ENCODE measurements at places on chromosomes 7 and 10.

DNA sequence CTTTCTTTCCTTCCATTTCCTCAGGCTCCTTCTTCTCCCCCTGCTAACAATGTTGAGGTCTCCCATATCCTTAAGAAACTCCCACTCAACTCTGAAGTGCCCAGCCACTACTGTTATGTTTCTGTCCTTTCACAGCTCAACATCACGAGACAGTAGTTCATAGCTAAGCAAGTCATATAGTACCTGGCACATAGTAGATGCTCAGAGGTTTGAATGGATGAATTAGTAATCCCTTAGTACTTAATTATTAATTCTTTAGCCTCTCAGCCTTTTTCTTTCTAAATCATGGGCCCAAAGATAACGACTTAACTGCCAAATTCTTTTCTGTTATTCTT, 22.6 kb downstream of the CSGALNACT2 start:
- no peak for DNase-seq

DNA sequence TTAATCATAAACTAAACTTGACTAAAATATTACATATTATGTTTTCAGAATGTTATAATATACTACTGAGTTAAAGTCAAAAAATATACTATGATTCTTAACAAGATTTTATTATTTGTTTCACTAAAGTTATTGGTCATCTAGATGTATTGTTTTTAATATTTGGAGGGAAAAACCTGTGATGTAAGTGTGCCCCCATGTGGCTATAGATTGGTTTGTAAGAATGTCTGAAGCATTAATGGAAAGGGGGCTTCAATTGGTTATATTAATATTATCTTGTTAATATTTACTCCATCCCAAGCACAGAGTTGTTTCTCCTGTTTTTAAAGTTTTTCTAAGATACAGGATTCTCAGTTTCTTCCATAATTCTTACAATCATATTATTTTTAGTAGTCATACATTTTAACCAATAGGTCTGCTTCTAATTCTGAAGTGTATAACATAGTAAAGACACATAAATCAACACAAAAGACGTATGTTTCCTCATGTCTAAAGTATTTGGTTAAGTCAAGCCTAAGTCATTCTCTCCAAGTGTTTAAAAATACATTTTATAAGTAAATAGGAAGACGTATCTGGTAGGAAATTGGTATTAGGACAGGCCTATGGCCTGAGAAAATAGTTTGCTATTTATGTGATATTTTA, 58.0 kb downstream of the GNAT3 start:
- DNase-seq: no peak

DNA sequence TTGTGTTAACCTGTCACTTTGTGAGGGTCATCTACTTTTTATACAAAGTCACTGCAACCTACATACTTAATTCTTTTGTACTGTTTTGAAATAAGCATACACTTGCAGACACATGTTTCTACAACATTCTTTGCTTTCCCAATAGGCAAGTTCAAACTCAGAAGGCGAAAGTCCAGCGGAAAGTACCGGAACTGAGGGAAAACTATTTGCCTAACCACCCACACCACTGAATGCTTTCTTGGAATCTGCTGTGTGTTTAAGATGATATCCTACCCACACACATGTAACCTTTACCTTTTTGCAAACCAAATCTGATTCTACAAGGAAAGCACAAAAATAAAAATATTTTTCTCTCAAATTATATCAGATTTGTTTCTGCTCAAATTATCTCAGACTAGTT, 139.4 kb upstream of the AGR3 start:
- no peak for DNase-seq

- DNase-seq: no peak
These were observed 103.2 kb downstream of the GPR37 start for GRCh38 chr7:124662372-124662771.

GRCh38 chr7:28136885-28137284, 43.7 kb downstream of the JAZF1 start:
- DNase-seq: no peak

GRCh38 chr10:17144032-17144431, 14.4 kb upstream of the CUBN start:
- DNase-seq: no peak

- DNase-seq: no peak
These were observed 155.4 kb downstream of the DYNC1I1 start for GRCh38 chr7:95927756-95928155.

DNA sequence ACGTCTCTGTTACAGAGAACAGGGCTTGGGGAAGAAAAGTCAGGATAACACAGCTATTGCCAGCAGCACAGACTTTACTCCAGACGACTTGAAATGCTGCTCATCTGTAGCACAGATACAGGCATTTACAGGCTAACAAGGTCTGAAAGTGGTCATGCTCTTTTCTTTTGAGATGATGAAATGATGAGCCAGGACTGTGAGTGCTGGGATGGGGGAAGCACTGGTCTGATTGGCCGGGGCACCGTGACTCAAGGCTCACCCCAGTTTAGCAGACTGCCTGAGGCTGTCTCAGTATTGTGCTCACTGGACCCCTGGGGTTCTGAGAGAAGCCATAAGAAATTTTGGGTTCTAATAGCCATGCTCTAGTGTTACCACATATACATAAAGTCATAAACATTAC, 12.4 kb downstream of the SMKR1 start:
- DNase-seq: no peak

- no peak for DNase-seq
These were observed 6.9 kb downstream of the MMD2 start for GRCh38 chr7:4951903-4952636.

- DNase-seq: no peak
These were observed 183.2 kb downstream of the AUTS2 start for GRCh38 chr7:69781412-69781846.

DNA sequence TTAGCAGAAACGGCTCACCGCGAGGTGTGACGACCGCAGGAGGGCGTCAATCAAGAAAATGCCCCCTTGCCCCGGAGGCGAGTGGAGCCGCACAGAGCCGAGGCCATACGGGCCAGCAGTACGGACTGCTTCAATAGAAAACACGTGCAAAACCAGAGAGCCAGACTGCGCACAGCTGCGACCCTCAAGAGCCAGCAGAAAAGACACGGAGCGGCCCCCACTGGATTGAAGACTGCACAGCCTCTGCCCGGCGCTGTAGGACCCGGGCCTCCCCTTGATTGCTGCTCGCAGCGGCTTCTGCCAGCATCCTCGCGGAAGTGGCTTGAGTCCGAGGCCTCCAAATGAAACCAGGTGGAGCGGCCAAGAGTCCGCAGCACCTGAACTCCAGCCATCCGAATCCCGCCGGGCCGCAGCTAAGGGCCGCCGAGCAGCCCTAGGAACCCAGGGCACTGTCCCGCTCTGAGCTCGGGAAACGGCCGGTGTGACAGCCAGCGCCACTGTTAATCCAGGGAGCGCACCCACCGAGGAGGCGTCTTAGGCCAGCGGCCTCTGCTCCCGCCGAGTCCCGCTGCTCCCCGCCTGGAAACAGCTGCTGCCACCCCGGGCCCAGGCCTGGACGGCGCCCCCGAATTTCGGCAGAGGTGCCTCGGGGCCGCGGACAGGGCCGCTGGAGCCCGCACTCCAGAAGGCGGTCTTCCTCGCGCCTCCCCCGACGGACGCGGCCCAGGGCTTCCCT, 660 bp upstream of the HHEX start:
- no peak for DNase-seq

DNA sequence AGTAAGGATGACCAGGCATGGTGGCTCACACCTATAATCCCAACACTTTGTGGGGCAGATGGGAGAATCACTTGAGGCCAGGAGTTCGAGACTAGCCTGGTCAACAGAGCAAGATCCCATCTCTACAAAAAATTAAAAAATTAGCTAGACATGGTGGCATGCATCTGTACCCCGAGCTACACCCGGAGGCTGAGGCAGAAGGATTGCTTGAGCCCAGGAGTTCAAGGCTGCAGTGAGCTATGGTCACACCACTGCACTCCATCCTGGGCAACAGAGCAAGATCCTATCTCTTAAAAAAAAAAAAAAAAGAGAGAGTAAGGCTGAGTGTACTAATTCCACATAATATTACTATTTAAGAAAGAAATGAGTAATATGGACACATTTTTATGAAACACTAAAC, 3.8 kb downstream of the P4HA1 start:
- DNase-seq: no peak

DNA sequence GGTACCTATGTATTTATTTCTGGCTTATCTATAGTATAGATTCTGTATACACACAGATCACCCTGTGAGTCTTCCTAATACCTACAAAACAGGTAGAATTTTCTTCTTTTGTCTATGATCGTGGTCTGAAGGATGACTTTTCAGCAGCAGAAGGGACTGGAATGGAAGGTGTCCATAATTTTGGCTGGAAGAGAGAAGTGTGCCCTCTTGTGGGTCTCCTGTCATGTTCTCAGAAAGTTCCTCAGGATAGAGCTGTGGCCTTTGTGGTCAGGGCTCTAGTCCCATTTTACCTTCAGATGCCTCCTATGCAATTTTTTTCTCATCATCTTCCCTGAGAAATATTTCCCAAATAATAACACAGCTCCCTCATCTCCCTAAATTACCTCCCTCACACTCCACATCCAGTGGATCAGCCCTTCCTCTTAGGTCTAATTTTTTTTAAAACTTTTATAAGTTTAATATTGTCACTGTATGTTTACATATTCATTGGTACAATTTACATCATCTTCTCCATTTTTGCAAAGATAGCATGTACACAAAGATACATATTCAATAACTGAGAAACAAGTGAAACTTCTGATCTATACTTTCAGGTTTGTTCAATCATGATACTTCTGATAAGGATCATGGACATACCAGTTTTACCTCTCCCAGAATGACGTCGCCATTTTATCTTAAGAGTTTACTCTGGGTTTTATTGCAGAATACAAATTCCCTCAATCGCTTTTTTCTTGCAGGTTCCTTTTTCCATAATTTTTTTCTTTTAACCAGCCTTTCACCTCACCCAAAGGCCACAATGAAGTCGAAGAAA, 112.7 kb downstream of the REEP3 start:
- DNase-seq: no peak

DNA sequence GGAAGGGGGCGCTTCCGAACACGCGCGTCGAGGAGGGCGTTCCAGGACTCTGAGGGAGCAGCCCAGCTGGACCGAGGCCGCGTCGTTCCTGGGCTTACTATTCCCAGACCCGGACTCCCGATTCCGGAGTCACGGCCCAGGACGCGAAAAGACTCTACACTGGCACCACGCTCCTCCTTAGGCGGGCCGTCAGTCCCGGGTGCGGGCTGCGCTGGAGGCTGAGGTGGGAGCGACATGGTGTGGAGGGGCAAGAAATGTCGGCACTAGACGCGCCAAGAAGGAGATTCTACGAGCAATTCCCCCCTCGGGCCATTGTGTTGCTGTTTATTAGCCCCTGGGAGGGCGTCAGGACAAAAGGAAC, 584 bp upstream of the RUNDC3B start:
- no peak for DNase-seq
